ENCODE measurements at places on chromosomes 12 and 14. TPM values are rescaled to one million over a fixed set of nuclear protein-coding genes. Genes with fewer than 3 reads are reported as not detected.

DNA sequence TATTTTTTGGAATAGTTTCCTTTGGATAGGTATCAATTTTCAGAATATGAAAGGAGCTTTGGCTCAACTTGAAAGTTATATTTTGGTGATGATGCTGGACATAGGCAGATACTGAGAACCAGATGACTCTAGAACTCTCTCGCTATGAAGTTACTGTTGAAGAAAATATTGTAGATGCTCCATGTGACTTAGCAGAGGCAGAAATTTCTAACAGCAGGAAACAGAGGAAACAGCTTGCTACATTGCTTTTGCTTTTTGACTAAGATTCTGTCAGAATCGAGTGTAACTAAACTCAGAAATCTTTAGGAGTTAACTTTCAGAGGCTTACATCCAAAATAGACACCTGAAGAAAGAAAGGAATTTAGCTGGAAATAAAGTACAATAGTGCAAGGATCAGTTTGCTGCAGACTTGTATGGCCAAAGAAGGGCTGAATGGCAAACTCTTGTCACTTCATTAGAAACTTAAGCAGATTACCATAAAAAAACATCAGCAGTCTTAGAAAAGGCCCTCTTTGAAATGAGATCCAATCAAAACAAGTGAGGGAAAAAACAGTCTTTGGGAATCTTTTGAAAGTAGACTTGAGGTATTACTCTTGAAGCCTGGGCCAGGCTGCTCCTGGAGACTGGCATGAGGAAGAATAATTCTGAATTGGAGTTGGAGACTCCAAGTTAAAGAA is 911.8 kb downstream of the FSCB start:
- no peak for DNase-seq

VAMP1 gene
- 11.0 TPM for polyA plus RNA-seq

- DNase-seq, result no peak
These were observed 310.6 kb downstream of the VRK1 start for GRCh38 chr14:97107760-97108159.

CAPZA3 gene
- not detected for polyA plus RNA-seq

DNA sequence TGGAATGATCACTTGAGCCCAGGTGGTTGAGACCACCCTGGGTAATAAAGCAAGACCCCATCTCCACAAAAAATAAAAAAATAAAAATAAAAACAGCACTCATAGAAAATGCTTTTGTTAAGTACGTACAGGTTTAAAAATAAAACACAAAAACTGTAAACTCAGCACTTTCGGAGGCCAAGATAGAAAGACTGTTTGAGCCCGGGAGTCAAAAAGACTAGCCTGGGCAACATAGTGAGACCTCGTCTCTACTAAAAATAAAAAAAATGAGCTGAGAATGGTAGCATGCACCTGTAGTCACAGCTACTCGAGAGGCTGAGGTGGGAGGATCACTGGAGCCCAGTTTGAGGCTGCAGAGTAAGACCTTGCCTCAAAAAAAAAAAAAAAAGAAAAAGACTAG is 7.5 kb downstream of the ATP6V1D start:
- DNase-seq, result no peak

DNA sequence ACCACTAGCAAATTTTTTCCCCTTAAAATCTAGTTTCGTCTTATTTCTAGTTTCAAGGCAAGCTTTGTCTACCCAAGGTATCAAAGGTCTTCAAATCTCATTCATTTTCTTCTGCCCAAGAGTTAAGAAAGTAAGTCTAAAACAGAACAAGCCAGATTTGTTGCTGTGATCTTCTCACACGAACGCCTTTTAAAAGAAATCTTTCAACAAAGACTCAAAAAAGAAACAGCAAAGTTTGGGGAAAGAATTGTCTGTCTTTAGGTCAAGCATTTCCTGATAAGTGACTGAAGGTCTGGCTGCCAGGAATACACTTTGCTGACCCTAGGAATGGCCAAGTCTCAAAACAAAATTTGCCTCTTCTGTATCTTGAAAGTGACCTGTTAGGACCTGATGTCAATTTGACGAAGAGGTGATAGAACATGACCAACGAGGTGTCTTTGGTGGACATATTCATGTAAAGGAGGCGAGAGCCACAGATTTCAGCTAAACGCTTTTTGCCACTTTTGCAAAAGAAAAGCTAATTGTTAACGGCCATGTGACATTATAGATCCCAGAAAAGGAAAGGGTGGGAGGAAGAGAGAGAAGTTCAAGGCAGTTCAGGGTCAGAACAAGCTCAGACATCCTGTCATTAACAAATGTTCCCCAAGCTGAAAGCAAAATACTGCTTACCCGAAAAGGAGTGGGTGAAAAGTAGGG is 1.7 kb downstream of the CDK17 start:
- DNase-seq, result no peak

CRY1 gene
- polyA plus RNA-seq, result 12.9 TPM

GRCh38 chr12:123794027-123794426 is 31.9 kb downstream of the DNAH10 start:
- DNase-seq, result no peak

- DNase-seq, result peak; percentile 40
These were observed 135.1 kb downstream of the RBM19 start for GRCh38 chr12:113831016-113831415.

SLC7A7 gene
- polyA plus RNA-seq, result 7.1 TPM

DNA sequence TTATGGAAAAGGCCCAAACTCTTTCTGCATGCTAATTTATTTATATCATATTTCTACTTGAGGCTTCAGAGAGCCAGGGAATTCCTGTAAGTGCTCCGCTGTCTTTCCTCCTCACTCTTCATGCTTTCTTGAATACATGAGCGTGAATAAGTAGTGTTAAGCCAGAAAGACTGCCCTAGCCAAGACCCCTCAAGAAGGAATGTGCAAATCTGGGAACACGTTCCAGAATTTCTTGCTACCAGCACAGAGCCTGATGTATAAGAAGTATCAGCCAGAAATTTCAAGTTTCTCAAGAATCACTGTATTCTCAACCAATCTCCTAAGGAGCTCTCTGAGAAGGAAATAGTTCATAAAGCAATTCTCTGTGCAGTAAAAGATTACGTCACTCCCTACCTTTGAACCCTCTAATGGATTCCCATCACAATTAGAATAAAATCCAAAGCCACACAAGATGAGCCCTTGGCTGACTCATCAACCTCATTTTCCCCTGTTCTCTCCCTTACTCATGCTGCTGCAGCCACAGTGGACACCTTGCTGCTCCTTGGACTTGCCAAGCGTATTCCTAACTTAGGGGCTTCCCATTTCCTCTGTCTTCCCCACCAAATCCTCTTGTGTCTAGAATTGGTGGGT is 6.9 kb upstream of the TSPAN8 start:
- no peak for DNase-seq

IL26 gene
- polyA plus RNA-seq, result 0.07 TPM

GRCh38 chr12:114399664-114400211 is 6.2 kb downstream of the TBX5 start:
- no peak for DNase-seq

IL31 gene
- not detected for polyA plus RNA-seq

DNA sequence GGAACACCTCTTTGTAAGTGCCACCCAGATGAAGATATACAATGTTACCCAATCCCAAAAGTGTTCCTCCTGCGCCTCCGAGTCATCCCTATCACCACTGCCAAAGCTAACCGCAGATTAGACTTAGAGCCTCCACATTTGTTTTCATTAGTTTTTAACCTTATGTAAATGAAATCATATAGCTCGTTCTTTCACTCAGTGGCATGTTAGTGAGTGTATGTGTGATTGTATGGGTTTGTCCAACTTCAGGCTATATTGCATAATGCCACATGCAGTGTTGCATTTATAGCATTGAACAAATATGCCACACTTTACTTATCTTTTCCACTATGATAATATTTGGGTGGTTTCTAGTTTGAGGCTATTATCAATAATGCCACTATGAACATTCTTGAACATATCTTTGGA is 18.0 kb downstream of the MAP1LC3B2 start:
- DNase-seq, result peak; percentile 52

SAMD15 gene
- 0.69 TPM for polyA plus RNA-seq

GUCY2C gene
- polyA plus RNA-seq, result 0.02 TPM

OLR1 gene
- polyA plus RNA-seq, result 27.4 TPM

DNA sequence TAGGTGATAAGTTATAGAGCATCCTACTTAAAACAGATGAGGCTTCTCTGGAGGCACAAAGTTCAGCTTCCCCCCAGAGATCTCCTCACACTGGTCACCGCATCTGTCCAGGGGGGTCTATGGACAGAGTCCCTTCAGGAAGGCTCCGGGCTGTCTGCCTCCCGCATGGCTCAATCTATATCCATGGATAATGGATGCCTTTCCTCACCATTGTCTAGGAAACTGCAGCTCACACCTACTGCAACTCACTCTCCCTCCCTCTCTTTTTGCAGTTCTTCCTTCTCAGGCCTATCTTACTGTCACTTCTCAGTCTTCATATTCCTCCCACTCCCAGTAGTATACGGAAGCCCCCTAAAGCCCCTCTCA is 100.6 kb upstream of the BCL2L14 start:
- no peak for DNase-seq

GRCh38 chr14:53055003-53055402 is 98.1 kb downstream of the DDHD1 start:
- DNase-seq, result peak; percentile 38

DNA sequence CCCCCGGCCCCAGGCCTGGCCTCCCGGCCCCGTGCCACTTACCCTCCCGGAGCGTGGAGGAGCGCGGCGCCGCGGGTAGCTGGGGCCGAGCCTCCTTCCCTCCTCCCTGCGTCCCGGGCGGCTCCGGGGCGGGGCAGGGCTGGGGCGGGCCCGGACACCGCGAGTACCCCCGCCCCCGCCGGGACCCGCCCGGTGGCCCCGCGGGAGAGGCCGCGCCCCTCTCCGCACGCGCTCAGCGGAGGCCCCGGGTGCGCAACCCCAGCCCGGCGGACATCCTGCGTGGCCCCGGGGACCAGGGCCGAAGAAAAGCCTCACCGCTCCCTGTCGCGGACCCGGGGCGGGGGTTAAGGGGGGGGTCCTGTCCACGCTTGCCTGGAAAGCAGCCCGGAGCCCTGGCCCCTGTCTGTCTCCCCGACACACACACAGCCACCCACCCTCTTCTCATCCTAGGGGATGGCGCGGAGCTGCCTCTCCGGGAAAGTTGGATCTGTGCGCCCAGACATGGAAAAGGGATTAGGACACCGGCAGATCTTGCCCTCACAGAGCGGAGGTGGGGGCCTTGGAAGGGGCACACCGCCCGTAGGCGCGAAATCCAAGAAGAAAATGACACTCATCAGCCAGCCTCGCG is at the start of gene SYNE3:
SYNE3 (minus strand) TSS at position 97 of the 628 bp plus-strand sequence. CDS start 40,829 bp downstream, outside the sequence.
- DNase-seq, result no peak

- no peak for DNase-seq
These were observed 280.4 kb downstream of the AEBP2 start for GRCh38 chr12:19719672-19720071.

CISTR gene
- polyA plus RNA-seq, result not detected

DNA sequence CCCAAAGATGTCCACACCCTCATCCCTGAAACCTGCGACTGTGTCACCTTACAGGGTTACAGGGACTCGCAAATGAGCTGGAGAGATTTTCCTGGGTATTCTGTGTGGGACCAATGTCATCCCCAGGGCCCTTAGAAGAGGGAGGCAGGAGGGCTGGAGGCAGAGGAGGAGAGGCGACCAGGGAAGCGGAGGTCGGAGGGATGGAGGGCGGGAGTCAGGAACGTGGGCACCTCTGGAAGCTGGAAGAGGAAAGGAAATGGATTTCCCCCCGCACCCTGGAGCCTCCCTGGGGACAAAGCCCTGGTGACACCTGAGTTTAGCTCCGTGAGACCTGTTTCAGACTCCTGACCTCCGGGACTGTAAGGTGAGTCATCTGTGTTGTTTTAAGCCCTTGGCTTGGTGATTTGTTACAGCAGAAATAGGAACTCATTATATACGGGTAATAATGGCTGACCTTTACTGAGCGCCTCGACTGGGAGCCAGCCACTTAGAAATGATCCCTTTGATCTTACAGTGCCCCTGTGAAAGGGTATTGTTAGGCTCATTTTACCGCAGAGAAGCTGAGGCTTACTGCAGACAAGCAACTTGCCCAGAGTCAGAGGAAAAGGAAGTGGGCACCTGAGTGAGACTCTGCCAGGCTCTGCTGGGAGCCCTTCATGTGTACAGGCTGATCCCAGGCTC is 29.3 kb upstream of the FZD10 start:
- DNase-seq, result no peak

Data from fibroblast of lung (primary cell).